ENCODE measurements at places on chromosomes 6 and 20. TPM values are rescaled to one million over a fixed set of nuclear protein-coding genes. Genes with fewer than 3 reads are reported as not detected.

DNA sequence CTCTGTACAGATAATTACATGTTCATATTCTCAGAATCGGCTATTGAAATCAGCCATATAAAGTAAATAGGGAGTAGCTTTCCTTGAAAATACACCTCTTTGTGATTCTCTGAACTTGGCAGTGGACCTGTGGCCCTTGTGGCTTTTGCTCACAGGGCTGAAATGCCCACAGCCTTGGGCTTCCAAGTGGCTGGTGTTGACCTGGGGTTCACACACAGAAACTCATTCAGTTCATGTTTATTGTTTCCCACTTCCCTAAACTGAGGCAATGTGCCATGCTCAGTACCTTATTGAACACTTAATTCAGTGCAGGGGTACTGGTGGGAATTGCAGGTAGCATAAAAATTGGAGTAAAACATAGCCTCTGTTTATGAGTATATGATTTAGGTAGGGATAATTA is 19.1 kb upstream of the TULP4 start:
- no peak for DNase-seq

DNA sequence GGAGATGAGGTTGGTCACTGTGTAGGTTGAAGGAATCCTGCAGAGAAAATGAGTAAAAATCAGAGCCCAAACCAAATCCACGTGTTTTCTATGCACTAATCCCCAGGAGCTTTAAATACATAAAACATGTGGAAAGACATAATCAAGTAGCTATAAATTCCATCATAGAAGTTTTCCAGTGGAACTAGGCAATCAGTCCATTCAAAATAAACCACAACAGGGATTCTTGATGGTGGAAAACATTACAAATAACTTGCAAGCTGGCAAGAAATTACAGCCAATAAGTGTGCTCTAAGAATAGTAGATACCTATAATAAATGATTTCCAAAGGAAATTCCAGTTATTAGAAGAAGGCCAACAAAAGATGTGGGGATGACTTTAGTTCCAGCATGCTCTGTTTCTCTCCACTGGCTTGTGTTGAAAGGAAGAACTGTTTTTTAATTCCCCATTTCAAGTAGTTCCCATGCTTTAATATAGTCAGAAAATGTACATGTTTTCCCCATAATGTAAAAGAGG is 49.8 kb upstream of the ADGRG6 start:
- no peak for DNase-seq

GRCh38 chr6:77036400-77036799 is 426.9 kb downstream of the HTR1B start:
- no peak for DNase-seq

C20orf204 gene
- total RNA-seq: 0.64 TPM

BANF2 gene
- not detected for total RNA-seq

All from prostate gland (tissue), 2 donors.